Stimulated activated CD8-positive, alpha-beta memory T cell treated with anti-CD3 and anti-CD28 coated beads, Interleukin-12 subunit alpha, Interleukin-12 subunit beta, amount 100 ng/mL, for 4 hours (primary cell): ENCODE measurements at places on chromosomes 7 and 10.

DNA sequence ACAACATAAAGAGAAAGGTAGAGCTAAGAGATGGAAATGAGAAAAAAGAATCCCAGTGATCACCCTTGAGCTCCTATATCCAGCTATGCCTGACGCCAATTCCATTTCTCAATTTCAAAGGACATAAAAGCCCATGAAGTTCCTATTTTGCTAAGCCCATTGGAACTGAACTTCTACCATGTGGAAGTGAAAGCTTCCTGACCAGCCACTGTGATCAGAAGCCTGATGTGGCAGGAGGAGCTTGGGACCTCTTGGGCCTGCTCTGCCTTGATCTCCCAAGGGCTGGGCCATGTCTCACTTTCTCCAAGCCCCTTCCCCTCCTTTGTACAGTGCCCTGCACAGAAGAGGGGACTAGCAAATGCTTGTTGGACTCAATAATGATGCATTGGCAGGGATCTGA lies 52.7 kb downstream of the PRLHR start:
- no peak for DNase-seq

DNA sequence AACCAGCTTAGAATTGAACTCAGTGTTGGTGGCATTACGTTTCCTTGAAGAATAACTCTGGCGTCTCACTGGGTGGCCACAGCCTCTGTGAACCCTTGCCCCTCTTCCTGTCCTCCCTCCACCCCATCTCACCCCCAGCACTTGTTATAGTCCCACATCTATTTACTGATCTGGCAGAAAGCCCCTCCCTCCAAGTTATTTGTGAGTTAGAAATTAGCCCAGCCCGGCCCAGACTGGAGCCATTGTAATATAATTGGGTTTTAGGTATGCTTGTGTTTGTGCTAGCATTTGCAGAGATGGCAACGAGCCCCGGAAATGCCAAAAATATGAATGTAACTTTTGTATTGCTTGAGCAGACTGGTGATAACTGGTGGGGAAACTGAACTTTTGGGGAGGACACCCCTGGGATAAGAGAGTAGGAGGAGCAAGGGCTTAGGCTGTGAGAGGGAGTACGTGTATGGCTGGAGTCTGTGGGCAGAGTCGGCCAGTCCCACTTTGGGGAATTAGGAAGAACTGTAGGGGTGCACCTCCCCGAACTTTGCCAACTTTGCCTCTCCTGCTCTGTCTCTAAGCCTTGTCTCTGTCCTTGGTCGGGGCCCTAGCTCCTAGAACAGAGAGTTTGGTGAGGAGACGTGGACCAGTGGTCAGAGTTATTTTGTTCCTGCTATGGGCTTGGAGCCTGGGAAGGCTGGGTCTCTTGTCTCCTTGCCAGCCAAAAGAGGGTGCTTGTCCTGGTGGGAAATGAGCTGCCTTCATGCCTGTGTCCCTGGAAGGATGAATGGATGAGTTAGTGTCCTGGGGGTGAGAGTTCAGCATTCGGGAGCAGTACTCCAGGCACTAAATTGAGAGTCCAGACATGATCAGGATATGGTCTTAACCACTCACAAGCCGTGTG lies 19.3 kb upstream of the TRIM8 start:
- DNase-seq: no peak

GRCh38 chr7:90605055-90605454 lies 8.9 kb downstream of the CDK14 start:
- DNase-seq: no peak

GRCh38 chr10:49761201-49761788 lies 828 bp downstream of the OGDHL start:
- no peak for DNase-seq

GRCh38 chr7:20651960-20652544 lies 36.6 kb downstream of the ABCB5 start:
- no peak for DNase-seq

GRCh38 chr7:151416112-151416940 lies 6.5 kb upstream of the WDR86 start:
- DNase-seq: no peak

DNA sequence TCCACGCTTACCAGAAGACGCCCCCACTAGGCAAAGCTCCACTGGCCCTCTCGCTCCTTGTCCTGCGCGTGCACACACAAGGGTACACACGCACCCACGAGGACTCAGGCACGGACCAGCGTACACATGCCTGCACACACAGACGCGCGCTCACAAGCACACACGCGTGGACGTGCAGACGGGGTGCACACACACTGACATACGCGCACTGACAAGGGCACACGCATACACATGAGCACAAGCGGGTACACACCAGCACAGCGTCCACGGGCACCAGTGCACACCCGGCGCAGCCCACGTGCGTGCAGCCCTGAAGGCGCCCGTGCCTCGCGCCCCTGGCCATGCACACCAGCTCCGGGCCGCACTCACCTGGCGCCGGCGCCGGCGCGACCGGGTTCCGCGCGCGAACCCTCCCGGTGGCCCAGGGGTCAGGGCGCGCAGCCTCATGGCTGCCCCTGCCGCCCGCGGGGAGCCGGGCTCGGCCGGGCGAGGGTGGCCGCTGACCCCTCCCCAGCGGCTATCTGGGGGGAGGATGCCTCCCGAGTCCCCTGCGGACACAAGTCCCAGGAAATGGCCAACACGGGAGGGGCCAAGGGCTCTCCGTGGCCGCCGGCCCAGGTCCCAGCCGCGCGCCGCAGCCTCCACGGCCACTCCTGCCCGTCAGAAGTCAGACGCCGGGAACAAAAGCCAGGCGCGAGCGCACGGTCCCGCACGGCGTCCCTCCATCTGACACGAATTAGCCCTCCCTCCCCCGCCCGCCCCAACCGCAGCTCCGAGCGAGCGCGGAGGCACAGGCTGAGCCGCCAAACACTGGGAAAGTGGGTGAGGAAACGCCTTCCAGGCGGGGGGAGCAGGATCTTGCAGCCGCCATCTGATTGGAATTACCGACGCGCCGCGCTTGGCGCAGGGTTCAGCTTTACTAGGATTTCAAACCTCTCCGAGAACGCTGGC lies 45.0 kb downstream of the TNS3 start:
- no peak for DNase-seq

- DNase-seq: no peak
Measured at GRCh38 chr10:21797984-21798765, 205.4 kb downstream of the DNAJC1 start.

GRCh38 chr10:117175215-117175900 lies 21.9 kb upstream of the KCNK18 start:
- DNase-seq: no peak

- DNase-seq: no peak
Measured at GRCh38 chr7:1151653-1152425, 8.2 kb downstream of the ZFAND2A start.

- no peak for DNase-seq
Measured at GRCh38 chr7:120395526-120396019, 122.6 kb downstream of the KCND2 start.

- DNase-seq: no peak
Measured at GRCh38 chr10:24432478-24433416, 223.8 kb downstream of the KIAA1217 start.

GRCh38 chr10:104430360-104430759 lies 76.7 kb downstream of the CFAP58 start:
- no peak for DNase-seq

- no peak for DNase-seq
Measured at GRCh38 chr7:111763221-111763801, 201.0 kb upstream of the IMMP2L start.

GRCh38 chr10:5643346-5644067 lies 22.9 kb downstream of the ASB13 start:
- no peak for DNase-seq

- DNase-seq: no peak
Measured at GRCh38 chr7:123797673-123798531, 47.1 kb upstream of the HYAL4 start.

GRCh38 chr10:131533846-131534526 lies 222.5 kb upstream of the TCERG1L start:
- no peak for DNase-seq

DNA sequence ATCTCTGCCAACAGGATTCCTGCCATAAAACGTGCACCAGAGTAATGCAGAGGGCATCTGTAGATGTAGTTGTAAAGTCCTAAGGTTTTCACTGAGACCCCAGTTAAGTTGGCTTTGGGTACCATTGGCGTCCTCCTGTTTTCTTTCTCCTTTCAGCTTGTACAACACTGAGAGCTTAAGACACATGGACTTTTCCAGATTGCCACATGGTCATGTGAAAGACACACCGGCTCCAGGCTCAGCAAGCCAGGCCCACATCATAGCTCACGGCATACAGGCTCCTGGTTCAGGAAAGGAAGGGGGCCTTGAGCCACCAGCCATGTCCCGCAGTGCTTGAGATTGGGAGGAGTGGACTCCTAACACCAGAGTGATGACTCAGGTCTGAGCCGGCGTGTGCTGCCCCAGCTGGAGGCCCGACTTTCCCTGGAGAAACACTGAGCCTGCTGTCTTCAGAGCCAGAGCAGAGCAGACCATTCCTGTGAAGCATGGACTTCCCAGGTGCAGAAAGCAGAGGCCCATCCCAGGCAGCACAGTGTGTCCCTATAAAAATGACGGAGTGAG lies 252.7 kb downstream of the PRPF18 start:
- no peak for DNase-seq

- DNase-seq: no peak
Measured at GRCh38 chr7:148587076-148587475, 3.5 kb upstream of the C7orf33 start.

DNA sequence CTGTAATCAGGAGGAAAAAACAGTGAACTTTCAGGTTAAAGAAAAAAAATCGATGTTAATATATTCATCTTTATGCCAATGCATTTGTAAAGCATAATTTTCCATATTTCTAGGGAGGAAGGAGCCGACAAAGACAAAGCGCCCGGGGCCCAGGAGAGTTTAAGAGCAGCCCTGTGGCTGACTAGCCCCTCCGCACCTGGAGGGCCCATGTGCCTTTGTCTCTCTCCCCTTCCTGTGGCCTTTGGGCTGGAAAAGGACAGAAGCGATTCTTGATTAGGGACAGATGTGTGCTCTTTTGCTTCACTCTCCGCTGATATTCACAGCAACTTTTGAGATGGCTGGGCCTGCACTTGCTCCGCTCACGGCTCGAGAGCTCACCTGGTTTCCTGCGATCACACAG lies 23.1 kb downstream of the DDC start:
- DNase-seq: no peak

GRCh38 chr10:59808896-59809643 lies 55.8 kb upstream of the MRLN start:
- peak; percentile 22 for DNase-seq

GRCh38 chr10:130999376-131000202 lies 311.9 kb downstream of the TCERG1L start:
- no peak for DNase-seq

- DNase-seq: no peak
Measured at GRCh38 chr7:16719699-16720098, 33.9 kb upstream of the TSPAN13 start.

DNA sequence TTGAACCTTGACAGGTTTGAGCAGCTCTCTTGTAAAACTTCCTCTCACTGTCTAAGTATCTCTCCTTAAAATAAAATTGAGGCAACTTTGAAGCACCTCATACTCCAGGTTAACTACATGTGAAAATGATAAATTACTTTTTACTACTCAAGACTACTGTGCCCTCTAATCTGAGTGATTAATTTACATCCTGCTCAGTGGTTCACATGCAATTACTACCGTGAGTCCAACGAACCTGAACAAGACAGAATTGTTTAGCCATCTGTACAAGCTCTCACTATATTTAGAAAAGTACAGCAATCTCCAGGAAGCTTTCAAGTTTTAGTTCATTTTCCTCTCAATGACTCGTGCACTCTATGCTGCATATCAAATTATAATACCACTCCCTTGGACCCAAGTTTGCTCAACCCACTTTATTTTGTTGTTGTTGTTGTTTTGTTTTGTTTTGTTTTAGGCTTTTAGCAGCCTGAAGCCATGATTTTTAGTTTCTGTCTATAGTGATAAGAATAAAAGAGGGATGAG lies 21.2 kb downstream of the PDE1C start:
- DNase-seq: no peak

DNA sequence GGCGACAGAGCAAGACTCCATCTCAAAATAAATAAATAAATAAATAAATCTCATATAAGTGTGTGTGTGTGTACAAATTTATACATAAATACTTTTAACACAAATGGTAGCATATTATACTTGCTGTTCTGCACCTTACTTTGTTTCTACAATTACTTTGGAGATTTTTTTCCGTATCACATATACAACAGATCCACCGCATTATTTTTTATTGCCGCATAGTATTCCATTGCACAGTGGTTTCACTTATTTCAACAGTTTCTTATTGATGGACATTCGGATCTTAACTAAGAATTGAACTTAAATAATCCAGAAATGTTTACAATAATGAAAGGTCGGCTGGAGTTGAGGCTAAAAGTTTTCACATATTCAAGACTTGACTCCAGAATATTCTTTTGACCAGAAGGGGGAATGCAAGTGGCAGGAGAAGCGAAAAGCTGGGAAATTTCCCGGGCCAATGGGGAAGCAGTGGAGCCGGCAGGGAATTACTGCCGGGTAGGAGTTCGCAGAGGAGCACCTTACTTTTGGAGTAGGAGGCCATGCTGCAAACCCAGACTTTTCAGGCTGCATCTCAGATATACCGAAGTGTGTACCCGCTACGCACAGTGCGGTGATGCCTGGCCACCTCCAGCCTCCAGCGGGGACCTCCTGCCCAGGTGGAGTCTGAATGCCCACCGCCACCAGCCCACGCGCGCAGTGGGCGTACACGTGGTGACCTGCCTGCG lies 415 bp upstream of the CNNM1 start:
- no peak for DNase-seq

GRCh38 chr7:101817471-101818286 lies at the start of gene CUX1:
Gene CUX1 (plus strand): TSS chr7:101817626. CDS start chr7:101817640, 14 bp downstream.
- DNase-seq: peak; percentile 19

DNA sequence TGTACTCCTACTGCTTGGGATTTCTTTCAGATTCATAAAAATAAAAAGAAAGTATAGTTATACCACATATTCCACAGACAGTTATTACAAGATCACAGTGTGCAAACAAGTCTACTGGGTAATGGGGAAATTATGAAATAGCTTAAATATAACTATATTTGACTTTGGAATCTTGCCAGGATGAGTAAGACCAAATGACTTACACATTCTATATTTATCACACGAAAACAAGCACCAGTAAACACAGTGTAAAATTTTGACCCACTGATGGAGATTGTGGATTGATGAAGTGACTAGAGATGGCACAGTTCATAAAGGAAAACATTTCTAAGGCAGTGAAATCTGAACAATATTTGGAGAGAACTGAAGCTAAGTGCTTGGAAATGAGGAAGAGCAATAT lies 339.7 kb downstream of the THSD7A start:
- no peak for DNase-seq

DNA sequence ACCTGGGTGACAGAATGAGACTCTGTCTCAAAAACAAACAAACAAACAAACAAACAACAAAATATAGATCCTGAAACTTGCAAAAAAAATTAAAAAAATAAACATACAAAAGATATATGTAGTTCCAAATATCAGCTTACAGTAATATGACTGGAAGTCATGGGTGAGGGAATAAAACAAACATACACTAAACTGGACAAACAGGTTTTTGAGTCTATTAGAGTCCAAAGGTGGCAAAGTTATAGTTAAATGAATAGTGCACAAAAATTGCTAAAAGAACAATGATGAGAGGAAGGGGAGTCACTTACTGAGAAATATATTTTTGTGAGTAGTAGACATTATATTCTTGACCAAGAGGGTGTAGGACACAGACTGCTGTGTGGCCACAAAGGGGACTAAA lies 16.7 kb upstream of the RSBN1L start:
- no peak for DNase-seq
